Renal cortical epithelial cell (primary cell): ENCODE measurements at places on chromosomes 16 and 17.
A peak's percentile ranks its signal among the peaks of the same experiment; 100 is the strongest.

DNA sequence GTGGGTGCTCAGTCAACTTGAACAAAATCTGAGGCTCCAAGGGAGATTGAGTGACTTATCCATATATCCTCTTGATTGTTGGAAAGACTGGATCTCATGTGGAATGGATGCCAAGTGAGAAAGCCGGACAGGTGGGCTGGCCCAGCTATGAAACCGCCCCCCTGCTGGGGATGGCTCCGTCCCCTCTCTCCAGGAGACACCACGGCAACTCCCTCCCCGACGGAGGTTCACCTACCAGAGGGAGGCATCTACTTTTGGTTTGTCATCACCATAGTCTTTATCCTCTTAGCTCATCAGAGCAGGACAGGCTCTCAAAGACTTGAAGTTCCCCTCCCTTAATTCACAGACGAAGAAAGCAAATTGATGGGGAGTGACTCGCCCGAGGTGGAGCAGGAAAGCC lies 1.8 kb upstream of the ALG1 start:
- no peak for DNase-seq

GRCh38 chr16:11354733-11355574 lies 9.7 kb downstream of the RMI2 start:
- DNase-seq = peak; percentile 43

- DNase-seq = peak; percentile 91
Observed at GRCh38 chr16:67055712-67056487, 27.0 kb downstream of the CBFB start.

DNA sequence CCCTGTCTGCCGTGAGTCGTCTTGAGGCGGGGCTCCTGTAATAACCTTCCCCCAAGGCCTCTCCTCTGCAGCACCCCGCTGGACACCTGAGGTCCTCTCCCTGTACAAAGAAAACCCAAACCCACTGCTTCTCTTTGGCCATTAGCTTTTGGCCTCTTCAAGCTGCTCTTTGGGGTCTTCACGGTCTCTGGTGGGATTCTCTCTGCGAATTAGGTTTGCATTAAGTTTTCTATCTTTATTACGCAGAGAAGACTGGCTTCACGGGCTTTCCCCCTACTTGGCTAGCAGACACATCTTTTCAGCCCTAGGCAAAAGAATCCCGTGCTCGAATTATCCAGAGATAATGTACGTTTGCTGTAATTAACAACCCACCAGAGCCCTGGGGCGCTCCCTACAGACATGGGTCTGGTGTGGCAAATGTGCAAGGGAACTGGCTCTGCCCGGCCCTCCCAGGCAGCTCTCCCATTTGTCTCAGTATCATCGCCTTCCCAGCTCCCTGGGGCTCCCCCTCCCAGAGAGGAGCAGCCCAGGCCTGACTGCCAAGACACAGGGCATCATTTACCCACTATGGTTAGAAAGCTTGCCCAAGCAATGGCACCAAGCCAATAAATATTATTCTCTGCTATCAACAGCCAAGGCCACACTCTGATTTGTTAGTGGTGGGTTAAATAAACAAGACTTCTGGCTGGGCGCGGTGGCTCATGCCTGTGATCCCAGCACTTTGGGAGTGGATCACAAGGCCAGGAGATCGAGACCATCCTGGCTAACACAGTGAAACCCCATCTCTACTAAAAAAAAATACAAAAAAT lies 24.7 kb upstream of the KLHDC4 start:
- DNase-seq = peak; percentile 63

- no peak for DNase-seq
Observed at GRCh38 chr16:84933774-84934631, 77.3 kb downstream of the ZDHHC7 start.

DNA sequence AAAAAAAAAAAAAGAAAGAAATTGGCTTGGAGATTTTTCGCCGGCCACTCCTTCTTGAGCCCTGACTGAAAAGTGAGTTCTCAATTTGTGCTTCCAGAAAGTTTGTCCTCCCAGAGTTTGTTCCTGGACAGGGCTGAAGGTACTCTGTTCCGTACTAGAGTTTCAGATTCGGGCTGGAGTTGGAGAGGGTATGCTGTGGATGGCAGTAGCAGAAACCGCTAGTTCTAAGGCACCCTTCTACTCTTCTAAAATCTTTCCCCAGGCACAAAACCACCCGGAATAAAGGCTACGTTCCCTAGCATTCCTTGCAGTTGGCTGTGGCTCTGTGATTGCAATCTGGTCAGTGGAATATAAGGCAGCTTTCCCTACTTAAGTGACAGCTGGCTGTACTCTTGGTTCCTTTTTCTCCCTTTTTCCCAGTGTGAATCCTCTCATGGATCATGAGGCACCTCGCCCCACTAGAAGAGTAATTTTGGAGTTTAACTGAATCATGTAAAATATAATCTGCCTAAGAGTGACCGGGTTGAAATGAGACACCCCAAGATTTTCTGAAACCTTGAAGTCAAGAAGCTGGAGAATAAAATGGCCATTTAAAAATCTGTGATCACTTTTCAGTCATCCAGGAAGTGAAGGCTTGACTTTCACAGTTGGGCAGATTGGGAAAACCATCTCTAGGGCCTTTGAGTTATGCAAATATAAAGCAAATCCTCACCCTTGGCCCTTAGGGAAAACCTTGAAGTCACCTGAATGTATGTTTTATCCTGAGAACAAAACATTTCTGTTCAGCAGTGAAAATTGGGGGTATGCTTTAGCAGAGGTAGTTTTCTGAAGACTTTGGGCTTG lies 901 bp upstream of the HEATR6 start:
- peak; percentile 44 for DNase-seq

- DNase-seq = no peak
Observed at GRCh38 chr16:78641433-78641832, 542.0 kb downstream of the WWOX start.

GRCh38 chr16:79367822-79368221 lies 232.7 kb downstream of the MAF start:
- DNase-seq = no peak

- no peak for DNase-seq
Observed at GRCh38 chr17:1470071-1470754, 14.2 kb upstream of the CRK start.

- DNase-seq = no peak
Observed at GRCh38 chr16:1290860-1291575, 18.4 kb upstream of the UBE2I start.

- DNase-seq = no peak
Observed at GRCh38 chr16:52578829-52579498, 32.0 kb upstream of the TOX3 start.

DNA sequence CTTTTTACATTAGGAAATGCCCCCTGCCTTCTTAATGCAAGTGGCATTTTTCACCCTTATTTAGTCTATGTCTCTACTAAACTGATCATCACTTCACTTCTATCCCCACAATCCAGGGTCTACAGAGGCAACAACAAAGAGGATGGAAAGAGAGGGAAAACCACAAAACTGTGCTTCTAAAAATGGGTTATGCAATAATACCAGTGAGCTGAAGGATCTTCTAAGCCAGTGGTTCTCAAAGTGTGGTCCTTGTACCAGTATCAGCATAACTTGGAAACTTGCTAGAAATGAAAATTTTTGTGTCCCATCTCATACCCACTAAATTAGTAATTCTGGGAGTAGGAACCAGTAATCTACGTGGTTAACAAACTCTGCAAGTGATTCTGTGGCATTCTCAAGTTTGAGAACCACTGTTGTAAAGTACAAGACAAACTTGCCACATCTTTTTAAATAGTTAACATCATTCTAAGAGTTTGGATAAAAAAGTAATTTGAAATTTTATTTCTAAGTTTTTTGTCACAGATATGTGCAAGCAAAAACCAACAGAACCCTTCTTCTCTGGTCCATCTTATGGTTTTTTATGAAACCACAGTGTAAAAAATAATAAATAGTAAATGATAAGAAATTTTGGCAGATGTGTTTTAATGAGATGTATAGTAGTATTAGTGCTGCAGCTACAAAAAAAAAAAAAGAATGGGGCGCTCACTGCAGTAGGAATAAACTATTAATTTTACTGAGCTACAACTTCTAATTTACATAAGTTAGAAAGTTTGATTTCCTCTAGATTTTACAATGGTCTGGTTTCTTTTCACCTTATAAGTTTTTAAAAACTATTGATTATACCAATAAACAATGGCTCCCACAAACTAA lies 16.2 kb downstream of the CDC27 start:
- peak; percentile 15 for DNase-seq

- peak; percentile 78 for DNase-seq
Observed at GRCh38 chr17:51397361-51398127, 137.2 kb downstream of the UTP18 start.

DNA sequence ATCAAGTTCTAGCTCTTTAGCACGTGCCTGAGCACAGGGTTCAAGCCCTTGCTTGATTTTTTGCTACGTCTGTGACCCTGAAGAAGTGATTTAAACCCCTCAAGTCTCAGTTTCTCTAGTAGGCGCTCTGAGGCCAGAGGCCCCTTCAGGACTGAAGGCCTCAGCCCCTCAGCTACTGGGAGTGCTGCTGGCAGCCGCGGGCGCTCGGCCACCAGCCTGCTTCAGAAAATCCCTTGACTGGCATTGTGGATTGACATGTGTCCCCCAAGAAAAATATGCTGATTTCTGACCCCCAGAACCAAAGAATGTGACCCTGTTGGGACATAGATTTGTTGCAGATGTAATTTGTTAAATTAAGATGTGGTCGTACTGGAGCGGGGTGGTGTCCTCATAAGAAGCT lies 20.2 kb upstream of the WFDC1 start:
- DNase-seq = no peak

DNA sequence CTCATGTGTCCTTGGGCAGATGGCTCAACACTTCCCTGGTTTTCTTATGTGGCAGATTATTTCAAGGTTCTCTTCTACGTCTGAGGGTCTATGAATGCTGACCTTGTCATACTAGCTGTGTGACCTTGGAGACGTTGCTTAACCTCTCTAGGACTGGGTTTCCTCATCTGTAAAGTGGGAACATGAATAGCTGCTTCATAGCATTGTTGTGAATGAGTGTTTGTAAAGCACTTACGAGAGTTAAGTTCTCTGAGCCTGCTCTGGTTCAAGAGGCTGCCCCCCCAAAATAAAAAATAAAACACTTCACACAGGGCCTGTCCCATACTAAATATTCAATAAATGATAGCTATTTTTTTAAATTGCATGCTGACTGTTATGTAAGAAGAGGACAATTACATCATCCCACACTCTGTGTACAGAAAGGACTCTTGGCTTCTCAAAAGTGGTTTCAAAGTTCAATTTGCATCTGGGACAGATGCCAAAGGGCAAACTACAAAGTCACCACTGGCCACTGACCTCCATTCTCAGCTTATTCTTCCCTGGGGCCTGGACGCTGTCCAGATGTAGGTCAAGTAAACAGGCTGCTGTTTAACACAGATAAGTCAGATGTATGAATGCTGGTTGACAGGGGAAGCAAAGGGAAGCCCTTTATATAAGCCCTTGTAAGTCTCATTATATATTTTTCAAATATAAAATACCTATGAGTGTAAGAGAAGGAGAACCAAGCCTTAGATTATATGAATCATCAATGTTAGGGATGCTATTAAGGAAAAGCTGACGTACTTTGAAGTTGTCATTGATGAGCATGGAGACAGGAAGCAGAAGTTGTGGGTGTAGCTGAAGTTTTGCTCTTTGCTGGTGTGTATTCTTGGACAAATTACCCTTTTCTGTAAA lies 15.4 kb upstream of the NDEL1 start:
- DNase-seq = peak; percentile 89

- DNase-seq = no peak
Observed at GRCh38 chr16:396199-396598, 800 bp upstream of the NME4 start.

DNA sequence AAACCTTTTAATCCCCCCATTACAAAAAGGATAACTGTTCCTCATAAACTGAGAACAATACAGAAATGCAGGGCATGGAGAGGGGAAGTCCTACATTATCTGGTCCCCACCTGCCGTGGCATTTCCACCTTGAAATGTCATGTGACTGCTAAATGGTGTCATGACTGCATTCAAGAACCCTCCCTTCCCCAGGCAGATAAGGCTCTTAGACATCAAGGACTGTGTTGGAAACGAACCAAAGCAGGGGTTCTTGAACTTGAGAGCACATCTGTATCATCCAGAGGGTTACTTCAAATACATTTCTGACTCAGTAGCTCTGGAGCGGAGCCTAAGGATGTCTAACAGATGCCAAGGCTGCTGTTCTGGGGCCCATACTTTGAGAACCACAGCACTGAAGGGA lies 18.4 kb downstream of the CMTM3 start:
- no peak for DNase-seq

DNA sequence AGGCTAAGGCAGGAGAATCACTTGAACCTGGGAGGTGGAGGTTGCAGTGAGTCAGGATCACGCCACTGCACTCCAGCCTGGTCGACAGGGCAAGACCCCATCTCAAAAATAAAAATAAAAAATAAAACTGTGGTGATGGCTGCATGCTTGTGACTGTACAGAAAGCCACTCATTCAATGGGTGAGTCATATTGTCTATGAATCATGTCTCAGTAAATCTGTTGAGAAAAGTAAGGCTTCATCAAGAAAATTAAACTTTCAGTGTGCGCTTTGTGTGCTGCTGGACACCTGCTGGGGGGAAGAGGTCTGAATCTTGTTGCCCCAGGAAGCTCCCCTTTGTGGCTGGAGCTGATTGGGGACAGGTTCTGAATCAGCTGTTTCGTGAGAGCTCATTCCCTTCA lies 11.3 kb downstream of the NUBP1 start:
- DNase-seq = peak; percentile 83

DNA sequence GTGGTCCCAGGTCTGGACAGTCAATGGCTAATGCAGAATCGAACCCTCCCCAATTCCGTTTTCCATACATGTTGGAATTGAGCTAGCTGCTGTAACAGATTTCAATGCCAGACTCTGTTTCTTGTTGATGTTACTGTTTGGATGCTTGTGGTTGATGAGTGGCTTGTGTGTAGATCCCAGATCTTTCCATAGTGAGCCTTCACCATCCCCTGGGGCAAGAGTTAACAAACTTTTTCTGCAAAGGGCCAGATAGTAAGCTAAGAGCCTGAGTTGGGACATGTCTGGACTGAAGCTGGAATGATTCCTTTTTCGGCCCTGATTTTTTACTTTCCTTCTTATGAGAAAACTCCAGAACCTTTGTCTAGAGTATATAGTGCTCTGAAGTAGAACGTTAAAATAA lies 296.3 kb downstream of the CPPED1 start:
- no peak for DNase-seq

DNA sequence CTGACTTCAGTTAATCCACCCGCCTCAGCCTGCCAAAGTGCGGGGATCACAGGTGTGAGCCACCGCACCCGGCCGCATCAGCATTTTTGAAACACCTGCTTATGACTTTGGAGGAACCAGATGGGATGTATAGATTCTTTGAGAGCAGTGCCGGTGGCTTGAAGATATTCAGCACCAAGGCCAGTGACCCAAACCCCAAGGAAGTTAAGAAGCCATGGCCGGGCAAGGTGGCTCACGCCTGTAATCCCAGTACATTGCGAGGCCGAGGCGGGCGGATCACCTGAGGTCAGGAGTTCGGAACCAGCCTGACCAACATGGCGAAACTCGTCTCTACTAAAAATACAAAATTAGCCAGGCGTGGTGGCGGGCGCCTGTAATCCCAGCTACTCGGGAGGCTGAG lies 43.9 kb downstream of the TRARG1 start:
- DNase-seq = no peak

DNA sequence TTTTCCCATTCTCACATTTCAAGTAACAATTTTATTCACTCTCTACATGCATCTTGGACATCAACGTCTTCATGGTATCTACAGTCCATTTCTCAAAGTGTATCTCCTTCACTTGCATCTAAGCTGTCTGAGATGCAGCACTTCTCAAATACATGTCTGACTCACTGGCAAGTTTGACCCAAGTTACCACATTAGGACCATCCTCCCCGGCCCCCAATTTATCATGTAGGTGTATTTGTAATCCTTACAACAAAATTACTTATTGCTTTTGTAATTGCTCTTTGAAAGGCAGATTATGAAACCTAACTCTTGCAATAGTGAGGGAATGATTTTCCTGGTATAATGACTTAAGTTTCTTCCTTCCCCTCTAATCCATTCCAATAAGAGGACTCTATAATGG lies 28.9 kb upstream of the ULK2 start:
- DNase-seq = no peak
